ENCODE measurements at places on chromosomes 6 and 20.

GRCh38 chr6:113287396-113287795 lies 569.7 kb upstream of the MARCKS start:
- no peak for DNase-seq

- no peak for DNase-seq
Observed at GRCh38 chr6:122790423-122791309, 1.6 kb downstream of the SMPDL3A start.

DNA sequence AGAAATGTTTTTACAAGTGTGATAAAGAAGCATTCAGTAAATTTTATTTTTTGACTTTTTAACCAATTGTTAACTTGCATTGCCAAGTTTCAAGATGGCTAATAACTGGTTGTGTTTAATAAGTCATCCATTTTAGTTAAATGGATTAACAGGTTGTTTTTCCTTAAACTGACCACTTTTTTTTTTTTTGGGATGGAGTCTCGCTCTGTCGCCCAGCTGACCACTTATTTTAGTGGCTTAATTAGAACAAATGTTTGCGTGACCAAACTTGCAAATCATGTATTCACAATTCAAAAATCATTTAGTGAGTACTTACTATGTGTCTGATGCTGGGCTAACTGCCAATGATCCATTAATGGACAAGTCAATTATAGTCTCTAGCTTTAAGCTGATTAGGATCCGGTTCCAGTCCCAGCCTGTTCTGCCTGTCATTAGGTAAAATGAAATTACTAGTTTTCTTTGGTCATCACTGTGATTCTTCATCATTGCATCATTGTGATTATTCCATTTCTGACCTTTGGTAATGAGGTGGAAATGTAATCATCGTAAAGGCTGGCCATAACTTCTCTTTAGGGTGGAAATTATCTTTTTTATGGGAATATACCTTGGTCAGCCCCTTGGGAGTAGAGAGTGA lies 729.2 kb upstream of the MARCKS start:
- DNase-seq = no peak

DNA sequence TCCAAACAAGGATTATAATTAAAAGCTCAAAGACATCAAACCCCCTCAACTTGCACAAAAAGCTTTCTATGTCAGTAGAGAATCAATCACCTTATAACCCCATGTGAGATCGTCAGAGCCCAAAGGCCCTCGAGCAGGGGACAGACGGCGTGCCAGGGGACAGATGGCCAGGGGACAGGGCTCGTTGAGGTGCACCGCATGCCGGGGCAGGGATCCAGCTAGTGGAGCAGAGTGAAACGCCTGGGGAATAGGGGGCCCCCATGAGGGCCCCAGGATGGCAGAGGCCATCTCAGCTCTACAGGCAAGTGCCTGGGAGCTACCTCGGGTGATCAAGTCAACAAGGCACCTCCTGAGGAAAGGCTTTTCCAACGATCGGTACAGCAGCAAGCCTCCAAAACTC lies 28.6 kb downstream of the DIDO1 start:
- no peak for DNase-seq

- no peak for DNase-seq
Observed at GRCh38 chr20:53033176-53033575, 61.0 kb downstream of the TSHZ2 start.

DNA sequence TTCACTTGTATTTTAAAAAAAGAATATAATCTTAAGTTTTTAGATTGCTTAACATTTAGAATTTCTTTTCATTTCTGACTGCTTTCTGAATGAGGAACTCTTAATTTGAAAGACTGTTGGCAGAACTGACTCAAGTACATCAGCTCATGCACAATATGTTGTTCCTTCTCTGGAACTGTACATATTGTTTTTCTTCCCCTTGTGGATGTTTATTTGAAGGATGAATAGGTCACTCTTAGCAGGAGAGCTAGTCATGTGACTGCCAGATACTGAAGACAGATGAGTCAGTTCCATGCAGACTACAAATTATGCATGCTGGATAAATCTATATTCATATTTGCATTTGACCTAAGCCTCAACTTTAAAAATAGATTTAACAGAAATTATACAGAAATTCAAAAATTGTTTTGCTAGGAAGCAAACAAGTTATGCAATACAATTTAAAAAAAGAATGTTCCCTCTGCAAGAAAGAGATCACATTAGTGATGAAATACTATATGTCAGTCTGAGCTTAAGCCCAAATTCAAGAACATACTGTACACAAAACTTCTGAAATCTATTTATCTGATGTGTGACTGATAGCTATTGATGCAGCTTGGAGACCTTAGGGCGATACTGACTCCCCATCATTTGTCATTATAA lies 1274.9 kb upstream of the GJE1 start:
- DNase-seq = no peak
